ENCODE measurements at places on chromosomes 3 and 15.

DNA sequence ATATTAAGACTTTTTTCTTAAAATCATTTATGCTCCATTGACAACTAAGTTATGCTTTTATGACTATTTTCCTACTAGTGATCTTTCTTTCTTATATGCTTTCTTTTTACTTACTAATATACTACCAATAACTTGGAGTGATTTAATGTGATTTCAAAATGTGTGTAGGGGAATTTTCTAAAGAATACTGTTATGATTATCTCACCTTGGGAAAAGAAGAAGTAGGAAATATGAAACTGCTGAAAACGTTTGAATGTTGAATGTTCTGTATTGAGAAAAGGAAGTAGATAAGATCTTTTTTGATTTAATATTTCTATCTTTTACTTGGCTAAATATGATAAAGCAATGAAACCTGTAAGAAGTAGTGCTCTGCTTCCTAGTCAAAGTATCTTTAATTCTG is 7.8 kb upstream of the CD200R1 start:
- DNase-seq: no peak

- no peak for DNase-seq
These were observed at the start of gene CAMK2N2 for GRCh38 chr3:184261270-184261853. TSS of gene CAMK2N2 (minus strand) at chr3:184261553. CDS start at chr3:184261285, 268 bp downstream.

DNA sequence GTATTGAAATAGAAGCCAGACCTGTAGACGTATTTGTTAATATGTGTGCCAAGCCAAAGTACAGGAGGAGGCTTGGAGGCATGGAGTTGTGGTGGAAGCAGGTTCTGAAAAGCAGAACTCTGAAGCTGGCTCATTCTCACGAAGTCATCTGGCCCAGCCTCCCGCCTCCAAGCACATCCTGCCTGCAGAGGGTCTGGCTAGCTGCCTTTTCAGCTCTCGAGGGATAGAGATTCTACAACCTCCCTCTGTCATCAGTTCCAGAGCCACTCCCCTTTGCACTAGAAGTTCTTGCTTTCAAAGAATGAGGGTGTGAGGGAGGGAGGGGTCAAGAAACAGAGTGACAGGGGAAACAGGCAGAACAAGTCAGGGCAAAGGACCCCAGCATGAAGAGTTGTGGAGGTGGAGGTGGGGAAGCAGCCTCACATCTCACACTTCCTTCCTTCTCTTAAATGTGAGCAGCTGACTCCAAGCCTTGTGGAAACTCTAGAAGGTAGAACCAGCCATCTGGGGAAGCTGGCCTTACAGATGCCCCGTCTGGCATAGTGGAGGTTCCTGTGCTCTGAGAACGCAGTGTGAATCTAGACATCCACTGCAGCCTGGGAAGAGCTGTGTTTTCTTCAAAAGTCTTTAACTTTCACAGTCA is 95.3 kb downstream of the SLC49A4 start:
- no peak for DNase-seq

- no peak for DNase-seq
These were observed 736 bp downstream of the IREB2 start for GRCh38 chr15:78438619-78439285.

DNA sequence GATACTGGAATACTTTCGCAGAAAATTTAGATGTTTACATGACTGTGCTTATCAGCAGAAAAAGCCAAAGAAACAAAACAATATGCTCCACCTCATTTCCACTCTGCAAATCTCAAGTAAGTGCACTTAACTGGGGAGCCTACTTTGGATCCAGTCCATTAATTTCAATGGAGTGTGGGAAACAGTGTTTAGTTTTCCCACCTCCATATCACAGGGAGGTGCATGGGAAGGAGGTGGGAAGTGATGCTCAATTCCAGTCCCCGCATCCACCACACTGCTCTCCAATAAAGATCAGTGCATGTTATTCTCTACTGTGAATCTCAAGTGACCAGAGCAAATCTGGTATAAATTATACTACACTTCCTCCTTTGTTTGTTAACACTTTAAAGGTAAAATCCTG is 2.9 kb downstream of the NEDD4 start:
- no peak for DNase-seq

GRCh38 chr3:14989943-14990779 is 42.8 kb downstream of the NR2C2 start:
- no peak for DNase-seq

GRCh38 chr3:158950178-158950901 is 148.5 kb downstream of the MFSD1 start:
- no peak for DNase-seq

DNA sequence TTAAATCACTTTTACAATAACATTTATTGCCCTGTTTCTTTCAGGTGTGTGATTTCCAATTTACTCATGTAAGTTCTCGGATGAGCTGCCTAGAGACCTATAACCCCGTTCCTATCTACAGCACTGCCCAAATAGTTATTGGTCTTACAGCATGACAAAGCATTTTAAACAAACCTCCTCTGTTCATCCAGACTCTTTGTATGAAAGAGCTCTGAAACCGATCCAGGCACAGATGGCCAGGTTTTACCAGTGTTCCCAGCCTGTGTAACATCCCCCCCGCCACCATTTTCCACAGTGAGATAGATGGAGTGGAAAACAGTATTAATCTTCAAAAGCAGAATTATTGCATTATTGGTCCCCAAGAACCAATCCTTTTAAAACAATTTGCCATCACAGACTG is 59.0 kb upstream of the SPTSSB start:
- no peak for DNase-seq
